Left lung (tissue), 14 donors: ENCODE measurements at places on chromosomes 5 and 9. TPM values are rescaled to one million over a fixed set of nuclear protein-coding genes. Genes with fewer than 3 reads are reported as not detected.

GRCh38 chr5:160118349-160119141 lies 705 bp downstream of the PWWP2A start:
- H3K27ac ChIP-seq, result peak overlapping the region; percentile 98
- DNase-seq, result peak; percentile 58
- H3K4me3 ChIP-seq, result peak overlapping the region; percentile 80
- peaks cover 6% of the 10 kb centered on the region for H3K4me1 ChIP-seq
- H3K36me3 ChIP-seq, result peaks cover 36% of the 10 kb centered on the region
- no peaks in the 10 kb centered on the region for H3K27me3 ChIP-seq

DNA sequence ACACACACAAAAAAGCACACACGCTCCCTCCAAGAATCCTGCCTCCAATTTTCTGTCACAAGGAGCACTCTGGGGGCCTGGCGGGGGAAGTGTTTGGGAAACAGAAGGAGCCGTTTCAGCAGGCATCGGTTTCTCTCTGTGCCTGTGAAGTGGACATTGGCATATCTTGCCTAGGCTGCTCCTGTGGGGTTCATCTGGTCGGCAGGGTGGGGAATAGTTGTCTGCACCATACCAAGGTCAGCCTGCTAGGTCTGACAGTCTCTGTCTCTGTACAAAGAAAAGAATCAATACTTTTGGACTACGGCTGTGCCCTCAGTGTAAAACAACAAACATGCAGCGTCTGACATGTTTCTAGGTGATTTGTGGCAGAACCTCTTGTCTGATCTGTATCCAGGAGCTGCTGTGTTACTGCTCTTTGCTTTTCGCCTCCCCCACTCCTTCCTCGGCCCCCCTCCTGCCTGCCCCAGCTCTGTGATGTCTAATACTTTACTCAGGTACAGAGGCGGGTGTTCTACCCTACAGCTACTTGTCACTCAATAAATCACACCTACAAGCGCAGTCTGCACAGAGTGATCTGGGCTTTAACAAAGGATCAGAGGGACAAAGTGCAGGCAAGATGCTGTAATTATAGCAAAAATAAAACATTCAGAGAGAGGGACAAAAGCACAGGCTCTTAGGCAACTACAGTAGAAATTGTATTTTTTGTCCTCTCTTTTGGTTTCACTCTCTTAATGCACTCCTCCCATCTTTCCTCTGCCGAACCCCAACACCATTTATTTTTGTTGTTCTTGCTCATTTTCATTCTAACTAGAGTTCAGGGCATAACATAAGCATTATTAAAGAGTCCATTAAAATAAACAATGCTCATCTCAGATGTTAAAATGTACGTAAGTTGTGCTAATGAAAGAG lies 216.7 kb downstream of the BNC2 start:
- H3K27me3 ChIP-seq, result no peaks in the 10 kb centered on the region
- peak overlapping the region; percentile 36 for H3K27ac ChIP-seq
- H3K4me3 ChIP-seq, result no peak overlapping the region
- DNase-seq, result peak; percentile 53
- no peaks in the 10 kb centered on the region for H3K36me3 ChIP-seq
- no peaks in the 10 kb centered on the region for H3K4me1 ChIP-seq

DNA sequence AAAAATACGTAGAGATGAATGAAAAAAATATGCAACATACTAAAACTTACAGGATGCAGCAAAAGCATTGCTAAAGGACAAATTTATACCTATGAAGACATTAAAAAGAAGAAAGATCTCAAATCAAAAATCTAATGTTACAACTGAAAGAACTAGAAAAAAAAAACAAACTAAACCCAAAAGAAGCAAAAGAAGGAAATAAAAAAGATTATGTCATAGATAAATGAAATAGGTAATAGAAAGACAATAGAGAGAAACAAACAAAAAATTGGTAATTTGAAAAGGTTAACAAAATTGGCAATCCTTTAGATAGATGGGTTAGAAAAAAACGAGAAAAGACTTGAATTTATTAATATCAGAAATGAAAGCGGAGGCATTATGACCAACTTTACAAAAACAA lies 1000.2 kb downstream of the TLE4 start:
- H3K27me3 ChIP-seq, result no peaks in the 10 kb centered on the region
- H3K36me3 ChIP-seq, result no peaks in the 10 kb centered on the region
- DNase-seq, result no peak
- H3K27ac ChIP-seq, result no peak overlapping the region
- H3K4me1 ChIP-seq, result no peaks in the 10 kb centered on the region
- H3K4me3 ChIP-seq, result no peak overlapping the region

Gene SPINK4
- not detected for total RNA-seq

Gene SQSTM1
- total RNA-seq, result 505 TPM

Gene TXNDC8
- not detected for total RNA-seq

Gene OSMR
- 87.8 TPM for total RNA-seq
